ENCODE measurements at places on chromosomes 7 and 10.

- DNase-seq, result no peak
Observed at GRCh38 chr7:109844362-109844761, 1246.6 kb upstream of the LRRN3 start.

DNA sequence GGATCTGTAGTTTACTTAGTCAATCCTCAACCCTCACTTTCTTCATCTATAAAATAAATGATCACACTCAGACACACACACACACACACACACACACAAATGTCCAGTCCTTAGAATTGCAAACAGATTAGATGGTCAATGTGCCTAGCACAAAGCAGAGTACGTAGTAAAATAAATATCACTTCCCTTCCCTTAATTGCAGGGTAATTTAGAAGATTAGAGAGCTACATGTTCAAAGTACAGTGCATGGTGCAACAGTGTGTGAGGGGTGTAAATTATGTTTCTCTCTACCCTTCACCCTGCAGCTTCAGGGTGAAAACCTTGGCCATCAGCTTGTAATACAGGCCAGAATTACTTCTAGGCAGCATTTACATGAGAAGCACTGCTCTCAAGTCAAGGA, 187.0 kb upstream of the GHITM start:
- no peak for DNase-seq

GRCh38 chr10:74775099-74775498, 51.3 kb upstream of the KAT6B start:
- no peak for DNase-seq

DNA sequence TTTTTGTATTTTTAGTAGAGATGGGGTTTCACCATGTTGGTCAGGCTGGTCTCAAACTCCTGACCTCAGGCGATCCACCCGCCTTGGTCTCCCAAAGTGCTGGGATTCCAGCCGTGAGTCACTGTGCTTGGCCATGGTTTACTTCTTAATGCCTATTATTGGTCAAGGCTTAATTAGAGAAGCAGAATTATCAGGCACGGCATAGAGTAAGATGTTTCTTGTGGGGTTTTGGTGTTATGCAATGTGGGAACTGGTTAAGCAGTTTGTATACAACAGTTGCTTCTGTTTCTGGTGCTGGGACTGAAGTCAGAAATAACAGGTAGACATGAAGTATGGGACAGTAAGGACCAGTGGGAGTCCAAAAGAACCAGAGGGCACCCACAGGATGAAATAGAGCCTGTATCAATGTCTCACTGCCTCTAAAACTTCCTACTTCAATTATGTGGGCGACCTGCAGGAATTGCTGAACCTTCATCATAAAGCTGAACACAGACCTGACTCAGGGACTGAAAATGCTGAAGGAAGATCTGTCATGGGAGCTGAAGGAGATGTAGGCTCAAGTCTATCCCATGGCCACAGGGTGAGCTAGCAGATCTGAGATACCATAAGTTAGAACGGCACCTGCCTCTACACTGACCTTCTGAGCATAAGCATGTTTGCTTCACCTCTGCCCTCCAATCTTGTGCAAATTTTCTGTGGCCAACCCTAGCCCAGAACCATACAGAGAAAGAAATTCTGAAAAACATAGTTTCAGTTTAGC, 38.3 kb upstream of the VCL start:
- DNase-seq, result no peak

GRCh38 chr10:89086801-89087521, 96.4 kb downstream of the FAS start:
- DNase-seq, result no peak

DNA sequence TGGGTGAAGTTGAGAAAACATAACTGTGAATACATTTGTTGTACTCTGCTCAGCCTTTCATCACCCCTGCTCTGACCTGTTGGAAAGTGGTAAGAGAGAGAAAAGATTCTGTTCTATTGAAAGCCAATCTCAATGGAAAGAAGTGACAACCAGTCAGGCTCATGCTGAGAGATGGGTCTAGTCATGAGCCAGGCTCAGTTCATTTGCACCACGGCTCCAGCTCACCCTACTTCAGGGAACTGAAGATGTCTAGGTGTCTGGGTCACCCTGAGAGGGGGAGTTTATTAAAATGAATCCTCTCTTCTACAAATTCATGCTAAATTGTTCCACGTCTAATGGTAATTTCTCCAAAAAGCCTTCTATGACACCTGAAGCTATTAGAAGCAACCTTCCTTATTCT, 12.1 kb upstream of the FAS start:
- DNase-seq, result no peak

DNA sequence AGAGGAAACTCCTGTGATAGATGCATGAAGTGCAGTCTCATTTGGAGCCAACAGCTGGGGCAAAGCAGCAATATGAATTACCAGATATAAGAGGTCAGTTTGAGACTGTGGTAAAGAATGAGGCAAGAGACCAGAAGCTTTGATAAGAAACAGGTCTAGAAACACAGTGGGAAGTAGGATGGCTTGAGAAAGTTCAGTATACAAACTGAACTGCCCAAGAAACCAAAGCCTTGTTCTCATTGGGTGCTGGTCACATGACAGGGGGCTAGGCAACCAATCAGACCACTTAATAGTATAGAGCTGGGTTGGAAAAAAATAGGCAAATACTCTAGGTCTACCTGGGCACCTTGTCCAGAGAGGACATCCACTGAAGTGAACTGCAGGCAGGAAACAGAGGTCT, 46.2 kb upstream of the PLCE1 start:
- DNase-seq, result no peak

- no peak for DNase-seq
Observed at GRCh38 chr10:86755454-86755739, 1.0 kb upstream of the BMPR1A start.

- peak; percentile 72 for DNase-seq
Observed at GRCh38 chr7:76358011-76358480, 745 bp downstream of the YWHAG start.

- no peak for DNase-seq
Observed at GRCh38 chr10:77673101-77673500, 35.5 kb upstream of the KCNMA1 start.

DNA sequence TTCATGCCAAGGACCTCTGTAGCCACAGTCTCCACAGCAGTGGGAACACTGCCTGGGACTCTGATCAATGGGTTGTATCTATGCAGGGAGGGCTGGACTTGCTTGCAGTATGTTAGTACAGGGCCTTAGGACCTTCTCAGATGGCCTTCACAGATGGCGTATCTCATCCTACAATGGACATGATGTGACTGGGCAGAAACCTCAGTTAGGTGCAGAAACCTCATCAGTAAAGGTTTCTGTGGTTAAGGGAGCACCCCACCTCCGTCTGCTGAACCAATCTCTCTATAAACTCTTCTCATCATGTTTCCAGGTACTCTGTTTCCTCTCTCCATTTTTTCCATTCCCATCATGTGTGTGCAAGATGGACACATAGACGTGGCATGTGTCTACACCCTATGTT, 154.9 kb downstream of the EVX1 start:
- no peak for DNase-seq

- DNase-seq, result no peak
Observed at GRCh38 chr10:62017491-62017870, 116.0 kb downstream of the ARID5B start.

GRCh38 chr10:30219971-30220751, 128.9 kb downstream of the MTPAP start:
- no peak for DNase-seq

DNA sequence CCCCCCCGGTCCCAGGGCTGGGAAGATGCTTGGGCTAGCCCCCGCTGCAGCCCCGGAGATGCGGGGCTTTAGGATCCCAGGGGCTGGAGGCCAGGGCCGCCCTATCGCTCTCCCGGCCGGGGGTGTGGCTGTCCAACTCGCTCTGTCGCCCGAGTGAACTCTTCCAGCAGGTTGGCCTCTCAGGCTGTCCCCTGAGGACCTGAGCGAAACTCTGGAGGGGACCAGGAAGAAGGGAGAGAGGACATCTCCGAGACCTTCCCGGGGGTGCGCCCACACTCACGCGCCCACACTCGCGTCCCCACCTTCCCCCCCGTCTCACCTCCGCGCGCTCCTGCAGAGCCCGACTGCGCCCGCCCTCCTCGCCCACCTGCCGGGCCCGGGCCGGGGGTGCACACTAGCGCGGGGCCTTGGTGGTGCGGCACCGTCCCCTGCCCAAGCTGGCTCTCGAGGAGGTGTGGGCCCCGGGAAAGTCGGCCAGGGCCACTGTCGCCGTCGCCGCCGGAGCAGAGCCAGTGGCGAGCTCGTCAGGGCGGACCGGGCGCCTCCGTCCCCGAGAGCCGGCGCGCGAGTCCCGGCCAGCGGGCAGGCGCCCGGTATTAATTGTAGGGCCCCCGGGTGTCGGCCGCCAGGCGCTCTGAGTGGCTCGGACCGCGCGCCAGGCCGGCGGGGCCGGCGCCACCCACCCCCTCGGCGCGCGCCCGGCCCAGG, 101.7 kb upstream of the SVIL start:
- DNase-seq, result no peak

GRCh38 chr10:99236627-99237309, 1.1 kb upstream of the HPSE2 start:
- DNase-seq, result no peak

DNA sequence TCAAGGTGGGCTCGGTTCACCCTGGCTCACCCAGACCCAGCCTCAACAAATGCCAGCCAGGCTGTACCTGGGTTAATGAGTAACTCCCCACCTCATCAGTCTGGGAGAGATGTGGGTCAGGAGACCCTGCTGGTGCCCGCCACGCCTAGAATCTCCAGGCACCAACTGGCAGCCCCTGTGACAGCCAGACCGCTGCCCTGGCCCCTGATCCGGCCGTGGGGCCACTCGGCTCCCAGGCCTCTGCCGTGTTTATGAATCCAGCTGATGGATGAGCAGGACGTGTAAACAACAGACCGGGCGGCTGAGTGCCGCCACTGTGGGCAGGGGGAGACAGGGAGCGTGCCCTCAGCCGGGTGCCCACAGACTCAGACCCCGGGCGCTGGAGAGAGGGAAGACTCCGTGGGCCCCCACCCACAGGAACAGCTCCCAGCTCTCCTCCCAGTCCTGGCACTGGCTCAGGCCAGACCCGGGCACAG, 34.0 kb upstream of the PDGFA start:
- no peak for DNase-seq

DNA sequence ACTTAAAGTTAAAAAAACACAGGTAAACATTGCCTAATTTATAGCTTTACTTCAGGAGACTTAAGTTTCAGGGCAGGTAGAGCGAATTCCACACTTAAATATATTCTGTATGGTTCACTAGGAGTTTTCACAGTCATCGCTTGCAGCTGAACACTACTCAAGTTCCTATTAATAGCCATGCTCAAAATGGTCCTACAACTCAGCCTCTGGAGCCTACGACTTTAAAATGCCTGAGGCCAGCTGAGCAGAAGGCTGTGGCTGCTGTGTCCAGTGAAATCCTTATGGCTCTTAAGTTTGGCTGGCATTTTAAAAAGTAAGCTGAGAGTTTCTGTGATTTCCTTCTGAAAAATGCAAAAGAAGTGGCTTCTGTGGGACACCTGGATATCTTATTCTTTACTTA, 105.4 kb upstream of the GLI3 start:
- DNase-seq, result no peak

DNA sequence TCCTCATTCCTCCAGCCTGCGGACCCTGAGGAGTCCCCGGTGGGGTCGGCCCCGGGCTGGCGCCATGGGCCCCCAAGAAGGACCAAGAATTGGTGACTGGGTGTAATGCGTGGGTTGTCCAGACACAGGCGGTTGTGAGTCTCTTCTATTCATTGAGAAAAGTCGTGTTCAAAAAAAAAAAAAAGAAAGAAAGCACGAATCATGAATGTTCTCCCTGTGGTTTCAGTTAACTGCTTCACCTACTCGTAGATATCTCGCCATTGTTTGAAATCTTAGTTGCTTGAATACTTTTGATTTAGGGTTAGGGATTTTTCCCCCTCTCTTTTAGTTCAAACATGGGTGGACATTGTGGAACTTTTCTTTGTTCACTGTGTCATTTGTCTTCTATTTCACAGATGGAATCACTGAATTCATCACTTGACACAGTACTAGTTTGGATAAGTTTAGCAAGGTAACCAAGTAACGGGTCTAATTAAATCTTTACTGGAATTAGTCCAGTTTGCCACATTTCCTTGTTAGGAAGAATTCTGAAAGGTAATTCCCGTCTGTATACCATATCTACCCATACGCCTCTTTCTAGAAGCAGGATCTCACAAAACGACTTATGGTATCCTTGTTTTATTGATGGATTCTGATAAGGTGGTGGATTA, 775 bp downstream of the STARD3NL start:
- DNase-seq, result no peak

- DNase-seq, result peak; percentile 87
Observed at GRCh38 chr7:2258661-2259365, 16.8 kb downstream of the NUDT1 start.

DNA sequence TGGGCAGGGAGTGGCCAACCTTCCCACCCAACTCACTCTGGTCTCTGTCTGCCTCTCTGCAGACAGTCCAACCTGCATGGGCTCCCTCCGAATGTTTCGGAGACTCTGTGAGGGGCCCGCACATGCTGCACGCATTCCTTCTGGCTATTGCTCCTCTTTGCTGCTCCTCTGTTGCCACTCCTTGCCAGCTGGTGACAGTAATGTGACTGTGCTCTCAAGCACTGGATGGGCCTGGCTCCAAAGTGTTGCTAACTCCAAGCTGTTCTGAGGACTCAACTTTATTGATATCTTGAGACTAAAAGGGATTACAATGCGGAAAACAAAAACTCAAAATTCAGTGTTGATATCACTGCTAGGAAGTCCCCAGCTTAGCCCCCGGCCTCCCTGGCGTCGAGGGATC, 105.4 kb upstream of the KIF5B start:
- DNase-seq, result no peak

DNA sequence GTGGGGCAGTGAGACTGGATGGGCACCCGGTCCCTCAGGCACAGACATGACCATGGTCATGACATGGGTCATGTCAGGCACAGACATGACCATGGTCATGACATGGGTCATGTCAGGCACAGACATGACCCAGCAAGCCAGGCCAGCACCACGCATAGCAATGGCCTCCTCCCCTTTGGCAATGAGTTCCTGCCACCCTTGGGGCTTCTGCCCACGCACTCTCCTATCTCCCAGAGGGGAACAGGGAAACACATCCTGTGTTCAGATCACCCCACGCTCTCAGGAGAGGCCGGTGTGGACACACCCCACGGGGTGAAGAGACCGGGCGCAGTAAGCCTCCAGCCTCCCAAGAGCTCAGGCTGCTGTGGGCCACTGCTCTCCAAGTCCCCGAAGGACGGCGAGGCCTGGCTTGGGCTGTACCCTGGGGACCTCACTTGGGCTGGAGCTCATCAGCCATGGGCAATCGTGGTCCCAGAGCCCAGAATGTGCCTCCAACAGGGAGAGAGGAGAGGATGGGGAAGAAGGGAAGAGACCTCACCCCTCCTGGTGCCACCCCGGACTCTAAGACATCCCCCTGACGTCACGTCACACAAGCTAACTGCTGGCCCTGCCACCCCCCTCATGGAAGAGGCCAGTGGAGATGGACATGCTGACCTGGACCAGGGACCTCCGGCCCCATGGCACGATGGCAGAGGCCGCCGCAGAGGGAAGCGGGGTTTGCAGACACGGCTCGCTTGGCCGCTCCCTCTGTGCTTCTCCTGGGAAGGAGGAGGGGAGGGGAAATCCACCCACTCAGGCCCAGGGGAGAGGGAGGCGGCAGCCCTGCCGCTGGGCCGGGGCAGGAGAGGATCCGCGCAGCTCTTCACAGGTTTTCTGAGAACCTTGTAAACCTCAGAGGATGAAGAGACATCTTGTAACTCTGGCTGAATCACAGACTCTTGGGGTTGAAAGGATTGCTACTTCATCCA, 269.6 kb downstream of the ELFN1 start:
- DNase-seq, result peak; percentile 37

- DNase-seq, result peak; percentile 6
Observed at GRCh38 chr10:84012831-84013458, 126.4 kb upstream of the GHITM start.

- no peak for DNase-seq
Observed at GRCh38 chr7:106947244-106947728, 82.2 kb downstream of the PIK3CG start.

All from GM06990 (cell line).